ENCODE measurements at places on chromosomes 7 and 10.
A peak's percentile ranks its signal among the peaks of the same experiment; 100 is the strongest.

DNA sequence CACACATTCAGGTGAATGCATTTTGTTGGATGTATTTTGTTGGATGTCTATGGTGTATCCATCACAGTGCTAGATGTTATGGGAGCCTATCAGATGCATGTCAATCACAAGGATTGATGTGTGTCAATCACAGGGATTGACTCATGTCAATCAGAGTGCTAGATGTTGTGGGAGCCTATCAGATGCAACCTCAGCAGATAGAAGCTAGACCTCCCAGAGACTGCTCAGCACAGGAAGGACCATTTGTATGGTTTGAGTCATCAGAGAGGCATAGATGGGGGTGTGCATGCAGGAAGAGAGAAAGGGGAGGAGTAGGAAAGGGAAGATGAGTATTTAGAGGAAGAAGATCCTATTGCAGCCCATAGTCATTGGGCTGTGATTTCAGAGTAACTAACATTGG lies 48.3 kb upstream of the PITRM1 start:
- no peak for ATAC-seq

- no peak for ATAC-seq
These were observed 198.4 kb upstream of the KIAA1217 start for GRCh38 chr10:24010436-24010970.

DNA sequence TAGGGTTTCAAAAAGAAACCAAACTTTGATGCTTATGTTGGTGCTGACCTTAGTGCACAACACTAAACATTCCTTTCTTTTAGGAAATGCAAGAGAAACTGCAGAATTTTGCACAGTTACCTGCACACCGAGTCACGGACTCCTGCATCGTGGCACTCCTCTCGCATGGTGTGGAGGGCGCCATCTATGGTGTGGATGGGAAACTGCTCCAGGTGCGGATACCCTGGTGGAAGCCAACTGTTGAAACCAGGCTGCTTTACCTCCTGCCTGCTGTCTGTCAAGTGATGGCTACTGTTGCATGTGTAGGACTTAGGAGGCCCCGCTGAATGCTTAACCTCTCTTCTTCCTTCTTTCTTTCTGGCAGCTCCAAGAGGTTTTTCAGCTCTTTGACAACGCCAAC lies 11.7 kb downstream of the CASP2 start:
- peak; percentile 66 for ATAC-seq

- no peak for ATAC-seq
These were observed at the start of gene MAT1A for GRCh38 chr10:80289451-80290287. MAT1A (minus strand) TSS chr10:80289658; CDS start chr10:80289423, 235 bp downstream.

GRCh38 chr7:77619314-77619713 lies 76.9 kb upstream of the RSBN1L start:
- no peak for ATAC-seq

GRCh38 chr10:122508021-122508420 lies 46.7 kb downstream of the HTRA1 start:
- ATAC-seq: no peak

GRCh38 chr10:101573885-101574753 lies 13.9 kb downstream of the POLL start:
- ATAC-seq: no peak

DNA sequence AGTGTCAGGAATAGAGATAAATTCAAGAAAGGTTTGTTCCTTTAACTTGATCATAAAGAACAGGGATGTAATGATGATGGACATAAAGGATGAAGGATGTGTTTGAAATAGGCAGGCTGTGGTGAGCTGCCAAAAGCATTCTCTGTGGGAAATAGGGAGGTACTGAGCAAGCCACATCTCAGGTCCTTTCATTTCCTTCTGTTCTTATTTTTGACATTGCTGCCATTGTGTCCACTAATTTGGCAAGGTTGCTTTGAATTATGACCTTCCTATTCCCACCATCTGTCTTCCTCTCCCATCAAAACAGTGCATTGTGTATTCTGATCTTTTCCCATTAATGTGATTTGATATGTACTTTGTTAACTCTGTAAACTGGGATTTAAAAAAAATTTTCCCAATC lies 9.4 kb downstream of the SCRN1 start:
- no peak for ATAC-seq

GRCh38 chr10:13788711-13789447 lies 202.1 kb downstream of the PRPF18 start:
- ATAC-seq: no peak

DNA sequence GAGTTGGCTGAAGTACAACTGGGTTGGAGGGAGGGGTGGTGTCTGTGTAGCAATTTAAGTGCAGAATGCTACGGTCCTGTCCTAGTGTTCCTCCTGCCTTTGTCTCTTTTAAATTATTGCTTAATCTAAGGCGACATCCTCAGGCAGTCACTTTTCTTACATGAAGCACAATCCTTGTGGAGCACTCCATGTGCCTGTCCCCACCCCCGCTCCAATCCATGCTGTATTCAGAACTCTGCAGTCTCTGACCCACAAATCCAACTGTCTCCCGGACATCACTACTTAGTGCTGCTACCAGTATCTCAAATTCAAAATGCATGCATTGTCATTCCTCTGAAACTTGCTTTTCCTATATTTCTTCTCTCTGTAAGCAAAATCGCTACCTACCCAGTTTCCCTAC lies 91.4 kb upstream of the FAM133B start:
- no peak for ATAC-seq

DNA sequence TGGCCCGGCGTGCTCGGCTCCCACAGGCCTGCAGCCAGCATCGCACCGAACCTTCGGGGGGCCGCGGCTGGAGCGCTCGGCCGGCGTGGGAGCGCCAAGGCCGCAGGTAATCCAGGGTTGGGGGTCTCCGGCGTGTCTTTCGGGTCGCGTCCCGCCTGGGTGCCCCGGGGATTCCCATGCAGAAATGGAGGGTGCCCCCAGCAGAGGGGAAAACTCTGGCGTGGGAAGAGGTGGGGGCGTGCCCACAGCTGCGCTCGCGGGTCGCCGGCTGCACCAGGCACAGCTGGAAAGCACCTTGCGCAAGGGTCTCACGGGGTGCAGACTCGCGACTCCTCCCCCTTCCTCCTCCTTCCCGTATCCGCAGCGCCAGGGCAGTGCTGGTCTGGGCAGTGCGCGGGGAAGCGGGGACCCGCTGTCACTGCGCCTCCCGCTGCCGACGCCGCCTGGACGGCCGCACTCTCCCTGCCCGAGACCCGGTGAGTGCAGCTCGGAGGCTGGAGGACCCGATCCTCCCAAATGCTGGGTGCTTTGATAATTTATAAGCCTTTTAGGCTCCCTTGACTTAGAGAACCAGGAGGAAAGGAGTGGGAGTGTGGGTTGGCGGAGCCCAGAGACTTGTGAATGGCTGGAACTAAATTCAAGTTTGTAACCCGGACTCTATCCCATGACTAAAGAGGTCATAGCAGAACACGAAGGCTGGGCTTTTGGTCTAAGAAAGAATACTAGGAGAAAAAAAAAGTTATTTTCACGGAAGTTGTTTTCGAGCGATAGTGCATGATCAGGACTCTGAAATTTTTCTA lies 489 bp downstream of the MAP3K8 start:
- ATAC-seq: peak; percentile 75

DNA sequence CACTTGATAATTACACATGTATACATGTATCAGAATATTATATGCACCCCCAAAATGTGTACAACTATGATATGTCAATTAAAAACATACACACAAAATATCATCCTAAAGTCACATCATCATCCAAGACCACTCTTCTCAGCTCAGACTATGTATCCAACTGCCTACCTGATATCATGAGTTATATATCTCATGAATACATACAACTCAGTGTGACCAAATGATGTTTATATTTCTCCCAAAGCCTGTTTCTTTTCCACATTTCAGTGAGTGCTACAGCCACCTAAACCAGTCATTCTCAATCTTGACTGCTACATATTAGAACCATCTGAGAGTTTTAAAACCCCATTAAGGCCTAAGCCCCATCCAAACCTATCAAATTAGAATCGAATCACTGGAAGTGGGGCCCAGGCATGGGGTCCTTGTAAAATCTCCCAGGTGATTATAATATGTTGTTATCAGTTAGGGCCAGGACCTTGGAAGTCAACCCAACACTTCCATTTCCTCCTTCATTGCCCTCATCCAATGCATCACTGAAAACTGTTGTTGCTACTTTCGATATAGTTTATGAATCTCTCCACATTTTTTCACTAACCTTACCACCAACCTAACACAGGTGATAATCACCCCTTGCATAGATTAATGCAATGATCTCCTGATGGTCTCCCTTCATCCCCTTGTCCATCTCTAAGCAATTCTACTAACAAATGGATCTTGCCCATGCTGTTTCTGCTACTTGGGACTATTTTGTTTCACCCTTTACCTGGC lies 53.8 kb upstream of the ITGB8 start:
- ATAC-seq: no peak

DNA sequence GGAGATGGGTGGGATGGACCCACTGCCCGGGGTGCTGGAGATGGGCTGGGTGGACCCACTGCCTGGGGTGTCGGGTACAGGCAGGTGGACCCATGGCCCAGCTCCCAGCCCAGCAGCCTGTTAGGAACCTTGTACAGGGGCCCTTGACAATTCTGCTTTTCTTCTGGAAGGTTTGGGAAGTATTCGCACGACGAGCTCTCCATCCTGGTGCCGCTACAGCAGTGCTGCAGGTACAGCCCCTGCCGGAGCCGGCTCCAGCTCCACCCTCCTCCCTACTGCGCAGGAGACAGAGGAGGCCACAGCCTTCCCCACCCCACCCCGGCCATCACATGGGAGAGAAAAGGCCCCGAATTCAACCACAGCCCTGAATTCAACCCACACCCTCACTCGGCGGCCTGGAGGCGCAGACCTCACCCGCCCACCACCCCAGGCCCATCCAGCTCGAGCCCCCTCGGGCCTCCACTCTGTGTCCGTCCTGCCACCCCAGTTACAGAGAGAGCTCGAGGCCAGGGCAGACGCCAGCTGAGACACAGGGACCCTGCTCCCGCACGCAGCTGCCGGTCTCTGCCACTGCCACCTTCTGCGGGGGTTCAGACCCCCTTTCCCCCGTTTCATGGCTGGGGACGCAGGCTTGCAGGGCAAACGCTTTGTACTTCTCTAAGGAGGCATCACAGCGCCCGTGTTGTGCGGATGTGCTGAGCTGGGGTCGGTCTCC lies 31.3 kb upstream of the FOXL3 start:
- ATAC-seq: no peak

DNA sequence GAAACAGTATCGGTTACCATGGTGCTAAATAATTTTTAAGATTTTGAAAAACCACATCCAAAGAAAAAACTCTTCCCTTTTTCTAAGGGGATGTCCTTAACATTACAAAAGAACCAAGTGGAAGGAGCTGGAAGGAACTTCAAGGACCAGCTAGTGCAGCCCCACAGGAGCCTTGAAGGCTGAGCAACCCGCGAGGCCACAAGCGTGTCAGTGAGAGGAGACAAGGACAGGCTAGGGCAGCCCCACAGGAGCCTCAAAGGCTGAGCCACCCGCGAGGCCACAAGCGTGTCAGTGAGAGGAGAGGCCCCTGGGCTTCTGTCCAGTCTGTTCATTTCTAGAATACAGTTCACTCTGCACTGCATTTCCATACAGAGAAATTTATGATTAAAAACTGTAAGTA lies 80.1 kb upstream of the ATP6V0A4 start:
- ATAC-seq: no peak

DNA sequence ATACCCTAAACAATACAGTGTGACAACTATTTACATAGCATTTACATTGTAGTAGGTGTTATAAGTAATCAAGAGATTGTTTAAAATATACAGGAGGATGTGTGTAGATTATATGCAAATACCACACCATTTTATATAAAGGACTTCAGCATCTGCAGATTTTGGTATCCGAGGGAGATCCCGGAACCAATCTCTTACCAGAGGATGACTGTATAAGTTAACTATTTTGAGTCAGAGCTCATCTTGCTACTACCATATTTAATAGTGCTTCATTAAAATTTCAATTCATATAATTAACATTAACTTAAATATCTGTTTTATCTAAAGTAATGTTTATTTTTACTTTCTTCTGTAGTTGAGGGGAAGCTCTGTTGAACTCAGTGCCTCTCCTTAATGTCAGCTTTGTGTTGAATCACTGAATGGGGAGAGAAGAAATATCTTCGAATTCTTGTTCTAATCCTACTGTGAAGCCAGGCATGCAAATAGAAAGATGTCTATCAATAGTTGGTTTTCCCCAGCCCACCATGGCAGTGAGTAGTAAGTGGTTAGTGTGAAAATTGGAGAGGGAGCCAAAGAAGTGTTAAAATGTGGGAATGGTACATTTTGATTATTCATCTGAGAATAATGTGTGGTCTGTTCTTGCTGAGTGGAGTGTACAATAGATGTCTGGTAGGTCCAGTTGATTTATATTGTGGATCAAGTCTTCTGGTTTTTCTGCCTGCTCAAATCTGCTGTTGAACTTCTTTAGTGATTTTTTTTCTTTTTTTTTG lies 90.1 kb upstream of the CYP26C1 start:
- ATAC-seq: no peak

DNA sequence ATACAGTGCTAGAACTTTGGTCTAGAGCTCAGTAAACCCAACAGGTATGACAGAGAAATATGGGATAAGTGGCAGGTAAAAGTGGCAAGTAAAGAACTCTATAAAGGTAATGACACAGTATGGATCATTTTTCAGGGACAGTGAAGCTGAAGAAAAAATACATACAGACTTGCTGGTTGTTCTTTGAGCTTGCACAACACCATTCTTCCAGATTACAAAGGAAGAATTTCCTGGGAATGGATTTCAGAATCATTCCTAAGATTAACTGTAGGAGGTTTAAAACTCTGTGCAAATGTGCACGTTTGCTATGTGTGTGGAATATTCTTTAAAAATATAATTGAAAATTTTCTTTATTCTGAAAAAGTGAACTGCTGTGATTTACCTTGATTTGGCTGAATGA lies 36.0 kb downstream of the PHF14 start:
- no peak for ATAC-seq

DNA sequence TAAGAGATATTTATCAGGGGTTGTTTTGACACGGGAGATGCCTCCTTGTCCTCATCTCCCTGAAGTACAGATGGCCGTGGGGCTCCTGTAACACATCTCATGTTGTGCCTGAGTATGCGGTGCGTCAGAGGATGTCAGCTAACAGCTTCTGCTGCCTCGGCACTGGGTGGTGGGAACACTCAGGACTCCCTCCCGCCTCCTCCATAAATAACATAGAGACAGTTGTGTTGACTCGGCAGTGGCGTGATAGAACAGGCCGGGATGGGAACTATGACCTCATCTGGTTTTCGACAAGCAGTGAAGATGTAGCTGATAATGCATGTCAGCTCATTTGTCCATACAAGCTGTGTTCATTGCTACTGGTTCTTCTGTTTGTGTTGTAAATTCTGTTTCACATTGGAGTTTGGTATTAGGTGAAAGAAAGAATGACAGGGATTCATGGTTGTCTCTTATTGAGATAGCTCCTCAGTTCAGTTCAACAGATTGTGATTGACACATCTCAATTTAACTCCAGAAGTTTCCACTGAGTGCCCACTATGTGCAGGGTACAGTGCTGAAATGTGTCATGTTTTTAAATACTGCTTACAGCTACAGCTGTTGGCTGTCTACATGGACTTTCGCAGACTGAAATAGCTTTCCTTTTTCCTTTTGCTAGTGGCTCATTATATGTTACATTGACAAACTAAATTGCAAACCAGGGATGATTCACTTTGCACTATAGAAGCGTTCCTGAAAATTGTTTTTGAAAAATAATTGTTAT lies 87.4 kb downstream of the CHN2 start:
- ATAC-seq: no peak

Data from stimulated activated memory B cell treated with anti-CD40 and anti-IgM and Interleukin-4, amounts not matched to agents 10 μg/mL and 1 μg/mL and 100 μg/mL, for 72 hours (primary cell).